ENCODE measurements at places on chromosomes 3 and 15. TPM values are rescaled to one million over a fixed set of nuclear protein-coding genes. Genes with fewer than 3 reads are reported as not detected.

DNA sequence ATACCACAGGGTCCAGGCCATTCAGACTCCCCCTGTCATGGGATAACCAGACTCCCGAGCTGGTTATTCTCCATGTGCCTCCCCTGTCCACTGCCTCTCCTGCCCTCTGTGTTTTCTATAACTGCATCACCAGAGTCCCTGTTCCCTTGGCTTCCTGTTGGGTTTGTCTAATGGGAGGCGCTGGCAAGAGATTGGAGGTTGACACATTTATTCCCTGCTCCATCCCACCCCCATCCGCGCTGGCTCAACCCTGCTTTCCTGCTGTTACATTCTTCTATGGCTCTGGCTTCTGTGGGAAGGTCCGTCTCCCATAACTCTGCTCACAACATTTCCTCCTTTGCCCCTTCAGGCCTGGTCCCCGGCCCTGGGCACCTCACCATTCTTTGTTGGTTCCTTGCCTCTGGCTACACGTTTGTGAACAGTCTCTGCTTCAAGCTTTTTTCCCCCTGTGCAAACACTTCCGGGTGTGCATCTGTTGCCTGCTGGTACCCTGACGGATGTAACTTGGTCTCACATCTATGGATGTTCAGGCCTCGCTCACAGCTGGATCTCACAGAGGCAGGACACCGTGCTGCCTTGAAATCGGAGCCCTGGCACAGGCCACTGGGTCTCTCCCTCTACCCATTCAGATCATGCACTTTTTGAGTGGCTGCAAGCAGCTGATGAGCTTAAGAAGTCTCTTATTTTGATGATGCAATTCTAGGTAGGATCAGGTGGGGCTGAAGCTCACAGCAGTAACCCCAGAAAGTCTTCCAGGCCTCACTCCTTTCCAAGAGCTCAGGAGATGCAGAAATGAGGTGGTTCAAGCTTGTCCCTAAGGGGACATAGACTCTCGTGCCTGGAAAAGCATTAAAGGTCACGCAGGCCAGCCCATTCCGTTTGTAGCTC, 68.6 kb upstream of the ATP13A3 start:
- no peak for DNase-seq

DNA sequence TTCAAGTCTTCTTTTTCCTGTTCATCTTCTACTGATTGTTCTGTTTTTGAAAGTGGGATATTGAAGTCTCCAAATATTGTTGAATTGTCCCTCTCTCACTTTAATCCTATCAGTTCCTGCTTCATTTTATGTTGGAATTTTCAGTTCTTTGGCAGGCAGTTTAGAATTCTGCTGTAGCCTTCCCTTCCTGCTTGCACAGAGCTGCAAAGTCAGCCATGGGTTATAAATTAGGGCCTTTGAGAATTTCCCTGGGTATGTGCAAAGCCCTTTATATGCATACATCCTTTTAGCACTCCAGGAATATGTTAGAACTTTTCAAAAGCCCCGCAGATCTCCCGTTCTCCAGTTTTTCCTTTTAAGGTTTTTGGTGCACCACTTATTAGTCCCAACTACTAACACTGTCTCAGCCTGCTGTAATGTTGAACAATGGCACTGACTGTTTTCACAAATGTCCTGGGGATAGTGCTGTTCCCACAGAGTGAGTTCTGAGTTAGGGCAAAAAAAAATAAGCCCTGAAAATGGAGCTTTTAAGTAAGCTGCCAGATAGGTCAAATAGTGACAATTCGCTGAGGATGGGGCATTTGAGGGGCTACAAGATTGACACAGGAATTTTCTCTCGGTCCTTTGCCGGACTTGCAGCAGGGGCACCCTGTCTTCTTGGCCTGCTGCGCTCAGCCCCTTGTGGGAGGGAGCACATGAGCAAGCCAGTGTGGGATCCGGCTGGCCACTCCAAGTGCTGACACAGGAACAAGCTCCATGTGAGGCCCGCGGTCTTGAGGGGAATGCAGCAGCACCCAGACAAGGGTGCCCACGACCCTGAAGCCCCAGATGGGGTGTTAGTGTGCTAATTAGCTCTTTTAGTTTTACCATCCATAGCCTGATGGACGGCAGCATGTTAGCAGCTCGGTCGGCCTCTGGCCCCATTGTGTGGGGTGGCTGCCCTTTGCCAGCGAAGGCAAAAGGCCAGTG, 96.0 kb downstream of the VPS8 start:
- no peak for DNase-seq

GRCh38 chr15:80636675-80637074, 58.4 kb upstream of the ABHD17C start:
- DNase-seq: no peak

DNA sequence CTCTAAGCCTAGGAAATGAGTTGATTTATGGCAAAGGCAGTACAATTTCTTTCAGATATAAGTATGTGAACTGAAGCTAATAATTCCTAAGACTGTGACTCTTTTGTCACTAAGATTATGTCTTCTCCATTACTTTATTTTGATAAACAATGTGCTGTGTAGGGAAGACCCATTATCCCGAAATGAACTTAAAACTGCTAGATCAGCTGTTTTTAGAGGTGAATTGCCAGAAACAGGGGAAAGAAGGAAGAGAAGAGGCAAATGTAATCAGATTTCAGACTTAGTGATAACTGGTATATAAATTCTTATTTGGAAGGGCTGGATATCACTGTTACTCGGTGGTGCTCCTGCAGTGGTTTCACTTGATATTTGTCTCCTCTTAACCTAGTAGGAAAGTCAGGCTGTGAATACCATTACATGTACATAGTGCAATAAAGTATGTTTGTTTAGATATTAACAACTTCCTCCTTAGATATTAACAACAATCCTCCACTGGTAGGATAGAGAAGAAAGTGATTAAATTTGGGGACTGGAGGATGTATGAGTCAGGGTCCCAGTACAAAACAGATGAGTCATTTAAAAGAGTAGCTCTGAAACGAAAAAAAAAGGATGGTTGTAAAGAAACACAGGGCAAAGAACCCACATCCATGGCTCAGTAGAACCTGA, 338.5 kb upstream of the KCNH8 start:
- no peak for DNase-seq

DNA sequence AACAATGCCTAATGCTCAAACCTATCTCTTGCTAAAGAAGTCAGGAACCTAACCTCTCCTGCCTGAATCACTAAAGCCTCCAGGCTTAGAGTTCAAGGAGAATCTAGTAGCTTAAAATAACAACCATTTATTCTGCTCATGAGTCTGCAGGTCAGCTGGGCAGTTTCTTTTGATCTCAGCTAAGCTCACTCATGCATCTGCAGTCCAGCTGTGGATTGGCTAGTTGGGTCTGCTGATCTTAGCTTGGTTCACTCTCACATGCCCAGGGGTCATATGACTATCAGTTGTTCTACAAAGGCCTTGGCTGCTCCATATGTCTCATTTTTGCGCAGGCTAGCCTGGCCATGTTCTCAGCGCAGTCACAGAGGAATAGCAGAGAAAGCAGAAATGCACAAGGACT, 109.2 kb upstream of the STT3B start:
- no peak for DNase-seq

- no peak for DNase-seq
Observed at GRCh38 chr3:124115956-124116355, 124.0 kb upstream of the ROPN1 start.

- DNase-seq: no peak
Observed at GRCh38 chr3:21795152-21795837, 44.3 kb upstream of the ZNF385D start.

DNA sequence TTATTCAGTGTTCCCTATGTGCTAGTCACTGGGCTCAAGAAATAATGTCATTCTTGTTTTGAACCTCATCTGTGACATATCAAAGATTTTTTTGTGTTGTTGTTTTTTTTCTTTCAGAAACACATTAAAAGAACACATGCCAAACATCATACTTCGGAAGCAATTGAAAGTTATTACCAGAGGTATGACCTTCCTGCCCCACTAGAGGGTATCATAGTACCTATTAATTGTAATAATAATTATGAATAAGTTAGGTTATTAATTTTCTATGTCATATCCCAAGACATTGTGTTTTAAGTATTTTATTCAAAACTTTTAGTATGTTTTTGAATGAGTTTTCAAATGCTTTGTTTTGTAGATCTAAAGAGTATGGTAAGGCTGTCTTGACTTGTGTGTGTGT, 65.7 kb downstream of the CDIN1 start:
- no peak for DNase-seq

- DNase-seq: no peak
Observed at GRCh38 chr3:65992106-65992505, 46.6 kb downstream of the MAGI1 start.

SEC11A gene
- 108 TPM for total RNA-seq

CEMIP gene
- not detected for total RNA-seq

SUSD5 gene
- total RNA-seq: not detected

LTK gene
- not detected for total RNA-seq
